ENCODE measurements at places on chromosomes 4 and X.

DNA sequence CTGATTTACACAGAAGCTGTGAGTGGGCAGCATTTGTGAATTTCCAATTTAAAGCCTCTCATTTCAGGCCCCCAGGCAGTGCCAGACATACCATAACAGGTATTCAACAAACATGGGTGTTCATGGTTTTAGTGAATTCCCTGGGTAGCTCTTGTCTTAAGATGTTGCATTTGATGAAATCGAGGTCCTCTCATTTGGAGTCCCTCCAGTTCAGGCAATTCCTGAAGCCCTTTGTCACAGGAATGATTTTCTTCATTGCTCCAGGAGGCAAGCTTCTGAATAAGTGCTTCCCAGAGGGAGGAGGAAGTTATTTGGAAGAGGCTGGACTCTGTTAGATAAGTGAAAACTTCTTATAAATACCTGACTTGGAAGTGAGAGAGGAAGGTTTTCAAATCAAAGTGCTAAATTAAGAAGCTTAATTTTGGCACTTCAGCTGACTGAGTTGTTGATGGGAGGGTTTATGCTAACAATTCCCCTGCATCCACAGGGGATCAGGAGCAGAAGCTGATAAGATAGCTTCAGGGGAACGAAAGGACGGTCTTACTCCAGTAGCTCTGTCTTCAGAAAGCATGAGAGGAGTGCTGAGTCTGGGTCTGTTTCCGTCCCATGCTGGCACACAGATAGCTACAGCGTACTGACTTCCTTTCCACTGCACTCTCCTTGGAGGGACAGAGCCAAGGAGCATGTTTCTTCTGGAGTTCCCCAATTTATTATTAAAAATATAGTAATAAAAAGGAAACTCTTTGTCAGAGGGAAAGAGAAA is 543.1 kb downstream of the GBA3 start:
- DNase-seq, result no peak

GRCh38 chrX:68935362-68935761 is 106.5 kb downstream of the EFNB1 start:
- DNase-seq, result no peak

DNA sequence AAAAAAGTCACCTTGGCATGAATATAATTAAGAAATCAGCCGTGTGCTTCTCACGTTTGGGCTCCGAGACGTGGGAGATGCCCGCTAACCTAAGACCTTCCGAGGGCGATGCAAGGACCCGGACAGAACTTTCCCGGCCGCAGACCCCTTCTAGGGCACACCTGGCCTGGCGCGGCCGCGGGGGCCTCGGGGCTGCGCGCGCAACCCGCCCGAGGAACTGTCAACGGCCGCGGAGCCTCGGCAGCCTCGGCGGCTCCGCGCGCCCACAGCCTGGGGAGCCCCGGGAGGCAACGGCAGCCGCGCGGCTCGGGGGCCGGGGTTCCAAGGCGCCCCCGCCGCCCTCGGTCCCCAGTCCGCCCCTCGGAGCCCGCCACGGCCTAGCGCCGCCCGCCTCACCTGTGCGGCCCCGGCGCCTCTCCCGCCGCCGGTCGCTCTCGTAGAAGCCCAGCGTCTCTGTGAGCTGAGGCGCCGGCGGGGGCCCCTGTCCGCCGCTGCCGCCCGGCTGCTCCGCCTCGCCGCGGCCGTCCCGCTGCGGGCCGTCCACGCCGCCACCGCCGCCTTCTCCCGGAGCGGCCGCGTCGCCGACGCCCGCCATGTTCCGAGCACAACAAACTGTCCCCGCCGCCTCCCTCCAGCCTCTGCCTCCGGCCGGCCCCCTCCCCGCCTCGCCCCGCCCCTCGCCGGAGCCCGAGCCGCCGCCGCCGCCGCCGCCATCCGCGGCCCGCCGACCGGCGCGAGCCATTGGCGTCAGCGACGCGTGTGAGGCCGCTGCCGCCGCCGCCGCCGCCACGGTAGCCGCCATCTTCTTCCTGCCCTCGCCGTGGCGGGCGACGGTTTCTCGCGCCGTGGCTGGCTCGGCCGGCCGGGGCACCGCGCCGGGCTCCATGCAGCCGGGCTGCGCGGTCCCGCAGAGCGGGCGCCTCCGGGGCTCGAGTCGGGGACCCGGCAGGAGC is at the start of gene TAPT1:
Gene TAPT1, minus strand, starts transcription at position 609 of the 953 bp plus-strand sequence. Its CDS starts 14 bp downstream, at position 595.
- peak; percentile 73 for DNase-seq

DNA sequence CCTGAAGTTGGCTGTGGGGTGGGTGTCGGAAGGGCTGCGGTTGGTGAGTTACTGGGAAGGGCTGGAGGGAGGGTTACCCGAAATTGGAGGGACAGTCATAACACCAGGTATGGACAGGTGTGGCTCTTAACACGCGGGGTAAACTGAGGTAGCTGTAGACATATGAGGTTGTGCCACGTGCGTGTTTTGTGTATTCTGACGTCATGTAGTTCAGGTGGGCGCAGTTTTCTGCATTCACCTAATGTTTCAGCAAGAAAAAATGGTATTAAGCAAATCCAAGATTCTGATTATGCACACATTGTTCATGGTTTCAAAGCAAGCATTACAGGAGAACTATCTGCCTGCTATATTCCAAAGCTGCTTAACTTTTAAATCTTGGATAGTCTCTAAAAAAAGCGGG is 83.5 kb upstream of the GPM6B start:
- DNase-seq, result no peak

DNA sequence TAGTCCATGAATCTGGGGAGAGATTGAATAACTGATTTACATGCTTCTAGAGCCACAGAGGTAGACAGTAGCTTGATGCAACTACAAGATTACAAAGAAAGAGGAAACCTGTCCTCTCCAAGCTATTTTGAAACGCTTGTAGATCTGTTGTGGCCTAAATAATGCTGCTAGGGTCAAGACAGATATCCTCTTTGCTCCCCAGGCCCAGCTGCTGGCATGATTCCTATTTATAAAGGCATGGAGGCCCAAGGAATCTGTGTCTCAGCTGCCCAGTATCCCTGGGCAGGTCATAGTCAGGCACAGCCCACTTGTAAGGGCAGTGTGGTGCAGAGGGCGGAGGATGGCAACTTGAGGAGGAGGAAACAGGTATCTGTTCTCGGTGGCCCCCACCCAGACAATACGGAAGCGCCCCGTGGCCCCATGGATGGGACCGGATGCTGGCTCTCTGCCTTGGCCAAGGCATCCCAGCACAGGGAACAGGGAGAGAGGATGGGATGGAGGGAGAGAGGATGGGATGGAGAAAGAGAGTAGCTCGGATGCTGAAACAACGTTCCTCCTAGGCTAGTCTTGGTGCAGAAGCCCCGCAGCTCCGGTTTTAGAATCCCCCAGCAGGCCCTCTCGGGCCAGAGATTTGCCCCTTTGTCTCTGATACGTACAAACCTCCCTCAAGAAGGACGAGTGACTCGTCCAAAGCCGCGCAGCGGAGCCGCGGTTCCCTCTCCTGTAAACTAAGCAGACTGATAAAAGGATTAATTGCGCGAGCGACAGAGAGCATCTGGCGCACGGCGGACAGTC is 767 bp upstream of the SMIM20 start:
- DNase-seq, result no peak

DNA sequence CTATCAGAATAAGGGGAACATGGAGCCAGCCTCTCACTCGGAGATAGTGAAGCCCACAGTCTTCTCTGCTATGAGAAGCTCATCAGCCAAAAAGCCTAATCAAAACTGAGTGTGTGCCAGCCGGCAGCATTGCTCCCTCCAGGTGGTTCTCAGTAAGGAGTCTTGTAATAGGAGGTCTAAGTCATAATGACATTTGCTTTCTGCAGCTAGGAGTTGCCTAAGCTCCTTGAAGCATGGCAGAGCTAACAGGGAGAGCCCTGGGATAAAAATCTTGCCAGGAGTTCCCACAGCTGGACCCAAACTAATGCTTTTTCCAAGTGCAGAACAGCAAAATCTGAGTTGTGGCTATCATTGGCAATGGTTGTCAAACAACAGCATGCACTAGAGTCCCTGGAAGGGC is 245.2 kb downstream of the SPATA18 start:
- no peak for DNase-seq

DNA sequence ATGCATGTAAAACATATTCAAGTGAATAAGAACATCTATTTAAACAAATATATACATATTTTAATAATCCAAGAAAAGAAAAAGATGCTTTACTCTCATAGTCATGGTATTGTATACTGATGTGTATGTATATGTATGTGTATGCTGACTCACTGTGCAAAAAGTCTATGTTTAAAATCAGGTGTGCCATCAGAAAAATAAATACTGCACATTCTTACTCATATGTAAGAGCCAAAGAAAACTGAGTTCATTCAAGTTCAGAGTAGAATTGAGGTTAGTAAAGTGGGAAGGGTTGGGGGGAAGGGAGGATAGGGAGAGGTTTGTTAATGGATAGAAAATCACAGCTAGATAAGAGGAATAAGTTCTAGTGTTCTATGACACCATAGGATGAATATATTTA is 403.9 kb upstream of the SMIM31 start:
- DNase-seq, result no peak

DNA sequence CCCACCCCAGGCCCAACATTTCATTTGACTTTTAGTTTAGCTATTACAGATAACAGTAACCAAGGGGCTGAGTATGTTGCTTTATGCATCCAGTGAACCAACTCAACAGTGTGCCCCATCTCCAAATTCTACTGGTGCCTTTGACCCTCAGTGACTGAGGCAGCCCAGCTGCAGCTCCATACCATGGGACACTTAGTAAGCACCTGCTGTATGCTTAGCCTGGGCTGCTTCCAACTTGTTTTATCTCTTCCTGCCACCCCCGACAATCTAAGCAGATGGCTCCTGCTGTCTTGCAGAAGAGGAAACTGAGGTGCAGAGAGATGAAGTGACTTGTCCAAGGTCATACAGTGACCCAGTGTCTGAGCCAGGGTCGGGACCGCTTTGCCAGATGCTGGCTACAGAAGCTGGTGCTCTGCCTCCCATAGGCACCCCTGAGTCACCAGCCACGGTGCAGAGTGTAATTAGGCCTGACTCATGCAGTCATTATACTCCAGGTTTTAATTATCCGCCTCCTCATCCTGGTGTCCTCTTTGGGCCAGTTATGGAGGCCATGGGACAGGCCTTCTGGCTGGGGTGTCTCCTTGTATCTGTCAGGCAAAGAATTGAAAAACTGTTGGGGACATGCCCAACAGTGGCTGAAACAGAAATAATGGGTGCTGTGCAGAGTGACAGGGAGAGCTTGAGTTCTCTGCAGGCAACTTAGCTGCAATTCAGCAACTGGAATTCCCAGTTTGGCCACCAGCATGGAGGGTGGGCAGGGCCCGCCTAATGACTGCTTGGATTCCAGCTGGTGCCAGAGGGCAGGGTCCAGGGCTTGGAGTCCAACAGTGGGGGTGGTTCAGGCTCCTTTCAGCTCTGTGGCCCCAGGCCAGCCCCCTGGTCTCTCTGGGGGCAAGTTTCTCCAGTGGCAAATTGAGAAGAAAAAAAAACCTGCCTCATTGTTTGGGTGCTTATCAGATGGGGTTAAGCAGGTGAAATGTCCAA is 8.2 kb upstream of the GPR78 start:
- DNase-seq, result no peak

DNA sequence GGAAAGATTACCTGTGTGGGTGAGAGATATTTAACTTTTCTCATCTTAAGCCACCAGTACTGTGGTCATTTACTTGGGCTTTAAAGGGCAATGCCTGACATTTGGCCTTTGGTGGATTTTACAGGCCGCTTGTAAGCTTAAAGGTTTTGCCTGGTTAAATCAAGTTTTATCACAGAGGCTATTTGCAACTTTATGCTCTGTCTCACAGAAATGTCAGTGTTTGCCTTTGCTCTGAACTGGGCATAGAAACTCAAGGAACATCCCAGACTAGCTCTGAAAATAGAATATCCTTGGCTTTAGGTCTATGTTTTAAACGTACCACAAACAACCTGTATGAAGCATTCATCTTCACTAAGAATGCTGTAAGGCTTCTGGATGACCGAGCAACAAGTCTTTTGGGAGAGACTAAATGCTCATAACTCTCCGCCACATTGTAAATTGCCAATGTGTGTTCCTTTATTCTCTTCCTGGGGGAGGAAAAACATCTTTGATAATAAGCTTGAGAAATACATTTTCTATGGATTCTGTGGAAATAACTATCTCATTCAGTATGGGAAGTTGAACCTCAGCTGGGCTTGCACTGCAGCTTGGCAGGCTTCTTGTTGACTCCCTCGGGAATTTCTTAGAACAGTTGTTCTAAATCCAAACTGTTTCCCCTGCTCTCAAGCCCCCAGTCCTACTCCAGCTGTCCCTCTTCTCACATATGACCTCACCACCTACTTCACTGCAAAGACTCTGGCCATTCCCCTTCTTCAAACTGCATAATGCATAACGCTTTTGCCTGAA is 105.8 kb upstream of the WDR44 start:
- DNase-seq, result no peak

GRCh38 chr4:118287711-118288451 is 64.9 kb downstream of the PRSS12 start:
- no peak for DNase-seq

DNA sequence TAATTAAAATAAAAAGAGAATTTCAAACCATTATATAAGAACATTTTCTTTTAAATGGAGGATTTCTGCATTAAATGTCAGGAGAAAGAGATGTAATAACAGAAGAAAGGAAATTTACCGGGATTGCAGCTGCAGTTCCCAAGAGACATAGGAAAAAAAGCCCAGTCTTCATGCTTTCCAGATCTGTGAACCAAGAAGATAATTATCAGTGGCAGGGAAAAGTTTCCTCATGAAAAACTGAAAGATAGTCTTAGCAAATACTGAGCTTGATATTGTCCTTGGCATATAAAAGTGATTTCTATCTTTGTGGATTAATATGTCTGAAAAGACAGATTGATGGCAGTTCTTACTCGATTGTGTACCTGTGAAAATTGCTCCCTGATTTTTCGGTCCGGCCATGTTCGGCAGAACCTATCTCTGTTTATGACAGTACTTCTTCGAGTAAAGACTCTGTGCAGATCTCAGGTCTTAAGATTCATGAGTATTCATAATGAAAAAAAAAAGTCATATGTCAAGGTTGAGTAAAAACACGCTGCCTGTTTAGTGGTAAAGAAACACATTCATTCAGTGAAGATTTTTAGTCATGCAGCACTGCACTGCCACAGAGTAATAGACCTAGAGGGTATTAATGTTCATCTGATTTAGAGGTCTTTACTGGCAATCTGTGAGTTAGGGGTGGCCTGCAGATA is 29.6 kb downstream of the SPARCL1 start:
- no peak for DNase-seq

DNA sequence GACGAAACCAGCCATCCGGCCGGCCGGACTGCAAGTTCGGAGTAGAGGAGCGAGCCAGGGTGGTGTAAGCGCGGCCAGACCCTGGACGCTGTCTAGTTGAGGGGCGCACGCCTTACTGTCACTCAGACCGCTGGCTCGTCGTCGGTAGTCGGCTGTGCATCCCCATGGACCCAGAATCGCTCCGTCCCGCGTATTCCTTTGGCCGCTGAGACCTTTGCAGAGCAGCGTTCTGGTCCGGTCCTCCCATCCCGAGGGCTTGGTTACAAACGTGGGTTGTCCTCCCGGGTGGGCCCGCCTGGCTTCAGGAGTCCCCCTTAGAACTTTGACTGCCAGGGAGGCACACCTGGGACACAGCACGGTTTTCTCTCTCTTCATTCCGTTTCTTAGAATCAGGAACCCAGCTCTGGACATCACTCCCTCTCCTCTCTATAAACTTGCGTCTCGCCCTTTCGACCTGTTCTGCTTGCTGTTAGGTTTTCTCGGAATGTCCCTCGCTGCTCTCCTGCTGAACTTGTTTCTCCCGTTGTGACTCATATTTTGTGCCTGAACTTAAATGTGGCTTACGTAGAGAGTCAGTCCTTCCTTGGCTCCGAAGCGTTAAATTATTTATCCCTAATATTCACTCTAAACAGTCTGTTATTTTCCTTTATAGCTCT is 672 bp downstream of the PGM2 start:
- no peak for DNase-seq
